ENCODE measurements at places on chromosomes 6 and 20.

- DNase-seq: no peak
Observed at GRCh38 chr6:119649531-119649930, 300.0 kb upstream of the MAN1A1 start.

DNA sequence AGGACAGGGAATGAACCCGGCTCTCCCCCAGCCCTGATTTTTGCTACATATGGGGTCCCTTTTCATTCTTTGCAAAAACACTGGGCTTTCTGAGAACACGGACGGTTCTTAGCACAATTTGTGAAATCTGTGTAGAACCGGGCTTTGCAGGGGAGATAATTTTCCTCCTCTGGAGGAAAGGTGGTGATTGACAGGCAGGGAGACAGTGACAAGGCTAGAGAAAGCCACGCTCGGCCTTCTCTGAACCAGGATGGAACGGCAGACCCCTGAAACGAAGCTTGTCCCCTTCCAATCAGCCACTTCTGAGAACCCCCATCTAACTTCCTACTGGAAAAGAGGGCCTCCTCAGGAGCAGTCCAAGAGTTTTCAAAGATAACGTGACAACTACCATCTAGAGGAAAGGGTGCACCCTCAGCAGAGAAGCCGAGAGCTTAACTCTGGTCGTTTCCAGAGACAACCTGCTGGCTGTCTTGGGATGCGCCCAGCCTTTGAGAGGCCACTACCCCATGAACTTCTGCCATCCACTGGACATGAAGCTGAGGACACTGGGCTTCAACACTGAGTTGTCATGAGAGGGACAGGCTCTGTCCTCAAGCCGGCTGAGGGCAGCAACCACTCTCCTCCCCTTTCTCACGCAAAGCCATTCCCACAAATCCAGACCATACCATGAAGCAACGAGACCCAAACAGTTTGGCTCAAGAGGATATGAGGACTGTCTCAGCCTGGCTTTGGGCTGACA lies 28.8 kb upstream of the ZBP1 start:
- DNase-seq: no peak

- DNase-seq: no peak
Observed at GRCh38 chr6:28165563-28165962, 23.9 kb downstream of the ZKSCAN8 start.

- no peak for DNase-seq
Observed at GRCh38 chr6:149950423-149950822, 8.6 kb downstream of the ULBP2 start.

GRCh38 chr6:105482227-105482844 lies 79.5 kb upstream of the PREP start:
- no peak for DNase-seq

DNA sequence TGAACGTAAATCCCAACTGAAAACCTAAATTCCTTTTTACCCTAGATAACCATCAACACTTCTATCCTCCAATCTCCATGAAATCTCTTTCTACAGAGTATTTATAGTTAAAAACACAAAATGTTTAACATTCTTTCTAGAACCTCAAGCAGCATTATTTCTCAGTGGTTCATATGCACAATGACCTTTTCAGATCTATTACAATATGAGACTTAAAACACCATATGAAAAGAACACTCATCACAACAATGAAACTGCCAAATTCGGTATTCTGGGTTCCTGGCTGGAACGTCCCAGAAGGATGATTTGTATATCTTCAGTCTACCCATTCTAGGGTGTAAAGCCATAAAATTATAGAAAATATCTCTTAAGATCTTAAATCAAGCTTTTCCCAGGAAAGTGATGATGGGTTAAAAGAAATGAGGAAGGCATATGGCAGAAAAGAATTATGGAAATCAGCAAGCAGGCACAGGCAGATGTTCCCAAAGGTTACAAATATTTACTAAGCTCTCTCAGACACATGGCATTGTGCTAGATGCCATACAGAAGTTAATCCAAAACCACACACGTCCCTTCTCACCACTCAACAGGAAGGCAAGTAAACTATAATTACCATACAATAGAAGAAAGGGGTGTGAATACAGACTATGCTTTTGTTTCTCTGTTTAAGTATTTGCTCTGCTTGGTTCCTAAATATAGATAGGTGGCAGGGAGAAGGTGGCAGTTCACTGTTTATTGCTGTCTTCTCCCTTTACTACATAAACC lies 118.0 kb downstream of the CHD6 start:
- no peak for DNase-seq

- no peak for DNase-seq
Observed at GRCh38 chr6:69784595-69785377, 12.0 kb downstream of the LMBRD1 start.

DNA sequence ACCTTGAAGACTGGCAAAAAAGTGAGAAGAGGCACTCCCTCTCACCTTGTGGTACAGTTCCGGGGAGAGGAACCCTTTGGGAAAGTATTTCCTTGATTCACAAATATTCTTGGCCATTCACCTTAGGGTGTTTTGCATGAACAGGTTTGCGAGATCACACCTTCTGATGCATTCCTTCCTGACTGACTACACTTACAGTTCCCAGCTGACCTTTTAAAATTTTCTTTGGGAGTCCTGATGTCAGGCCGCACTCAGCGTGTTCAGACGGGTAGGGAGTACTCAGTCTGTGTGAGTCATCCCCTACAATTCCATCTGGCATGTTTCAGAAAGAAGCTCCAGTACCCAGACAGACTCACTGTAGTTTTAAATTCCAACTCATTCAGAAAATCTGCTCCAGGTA lies 1.7 kb downstream of the ADGRF4 start:
- peak; percentile 31 for DNase-seq

DNA sequence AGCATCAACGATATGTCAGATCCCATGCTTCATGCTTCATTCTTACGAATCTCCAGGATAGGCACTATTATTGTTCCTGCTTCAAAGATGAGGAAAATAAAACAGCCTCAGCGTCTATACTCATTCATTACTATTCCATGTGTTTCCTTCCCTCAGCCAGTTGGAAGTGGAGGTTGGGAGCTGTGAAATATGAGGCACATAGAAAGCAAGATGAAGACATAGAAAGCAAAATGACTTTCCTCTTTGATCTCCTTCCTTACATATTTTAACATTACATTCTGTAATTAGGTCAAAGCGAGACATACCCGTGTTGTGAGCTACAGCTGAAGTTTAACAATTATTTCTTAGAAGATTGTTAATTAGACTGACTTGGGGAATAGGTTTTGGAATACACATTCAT lies 125.4 kb downstream of the FYN start:
- no peak for DNase-seq

- no peak for DNase-seq
Observed at GRCh38 chr6:165579151-165579550, 83.9 kb downstream of the PDE10A start.

- no peak for DNase-seq
Observed at GRCh38 chr20:23399568-23400241, 21.6 kb downstream of the NAPB start.

DNA sequence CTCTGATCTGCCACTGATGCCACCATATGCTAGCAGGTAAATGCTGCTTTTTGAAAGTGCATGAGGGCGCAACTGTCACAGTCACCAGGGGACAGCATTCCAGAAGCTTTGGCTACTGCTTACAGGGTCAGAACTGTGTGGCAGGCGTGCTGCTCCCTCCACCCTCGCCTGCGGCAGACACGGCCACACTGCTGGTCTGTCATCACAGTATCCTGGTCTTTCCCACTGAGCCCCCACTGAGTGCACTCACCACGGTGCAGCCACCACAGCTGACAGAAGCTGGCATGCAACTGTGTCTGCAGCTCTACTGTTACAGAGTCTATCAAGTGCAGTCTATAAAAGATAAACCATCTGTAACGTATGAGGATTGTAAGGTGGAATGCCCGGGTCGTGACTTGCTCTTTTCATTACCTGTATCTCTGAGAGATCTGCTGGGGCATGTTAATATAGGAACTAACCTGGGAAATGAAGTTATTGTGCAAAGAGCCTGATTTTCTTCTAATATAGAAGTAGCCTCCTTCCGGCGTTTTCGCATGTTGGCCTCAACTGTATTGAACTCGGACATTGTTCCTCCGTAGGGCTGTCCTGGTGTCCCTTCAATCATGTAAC lies 24.5 kb downstream of the GCLC start:
- no peak for DNase-seq

DNA sequence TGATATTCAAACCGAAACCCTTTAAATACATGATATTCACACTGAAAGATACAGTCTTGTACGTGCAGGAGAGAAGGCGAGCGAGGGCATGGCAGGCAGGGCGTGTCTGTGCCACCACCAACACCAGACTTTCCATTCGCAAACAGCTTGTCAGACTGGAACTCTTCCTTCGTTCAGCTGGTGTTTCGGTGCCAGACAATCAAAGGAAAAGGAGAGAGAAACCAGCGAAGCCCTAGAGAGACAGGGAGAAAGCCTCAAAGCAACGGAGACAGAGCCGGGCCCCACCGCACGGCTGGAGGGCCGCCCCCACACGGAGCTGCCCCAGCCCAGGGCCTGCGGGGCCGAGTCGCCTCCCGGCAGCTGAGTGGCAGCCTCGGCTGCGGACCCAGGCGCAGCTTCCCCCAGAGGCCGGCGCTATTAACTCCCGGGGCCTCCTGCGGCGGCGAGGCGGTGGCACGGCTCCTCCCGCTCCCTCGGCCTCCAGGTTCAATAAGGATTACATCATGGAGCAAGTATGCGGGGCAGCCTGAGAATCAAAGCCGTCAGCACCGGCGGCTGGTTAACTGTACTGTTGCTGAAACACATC lies 32.1 kb upstream of the NR2E1 start:
- peak; percentile 72 for DNase-seq

- no peak for DNase-seq
Observed at GRCh38 chr6:112061605-112062004, 7.7 kb downstream of the CCN6 start.

- DNase-seq: no peak
Observed at GRCh38 chr6:16511723-16512489, 249.4 kb downstream of the ATXN1 start.

GRCh38 chr20:61445741-61446140 lies 193.7 kb downstream of the CDH4 start:
- DNase-seq: no peak

DNA sequence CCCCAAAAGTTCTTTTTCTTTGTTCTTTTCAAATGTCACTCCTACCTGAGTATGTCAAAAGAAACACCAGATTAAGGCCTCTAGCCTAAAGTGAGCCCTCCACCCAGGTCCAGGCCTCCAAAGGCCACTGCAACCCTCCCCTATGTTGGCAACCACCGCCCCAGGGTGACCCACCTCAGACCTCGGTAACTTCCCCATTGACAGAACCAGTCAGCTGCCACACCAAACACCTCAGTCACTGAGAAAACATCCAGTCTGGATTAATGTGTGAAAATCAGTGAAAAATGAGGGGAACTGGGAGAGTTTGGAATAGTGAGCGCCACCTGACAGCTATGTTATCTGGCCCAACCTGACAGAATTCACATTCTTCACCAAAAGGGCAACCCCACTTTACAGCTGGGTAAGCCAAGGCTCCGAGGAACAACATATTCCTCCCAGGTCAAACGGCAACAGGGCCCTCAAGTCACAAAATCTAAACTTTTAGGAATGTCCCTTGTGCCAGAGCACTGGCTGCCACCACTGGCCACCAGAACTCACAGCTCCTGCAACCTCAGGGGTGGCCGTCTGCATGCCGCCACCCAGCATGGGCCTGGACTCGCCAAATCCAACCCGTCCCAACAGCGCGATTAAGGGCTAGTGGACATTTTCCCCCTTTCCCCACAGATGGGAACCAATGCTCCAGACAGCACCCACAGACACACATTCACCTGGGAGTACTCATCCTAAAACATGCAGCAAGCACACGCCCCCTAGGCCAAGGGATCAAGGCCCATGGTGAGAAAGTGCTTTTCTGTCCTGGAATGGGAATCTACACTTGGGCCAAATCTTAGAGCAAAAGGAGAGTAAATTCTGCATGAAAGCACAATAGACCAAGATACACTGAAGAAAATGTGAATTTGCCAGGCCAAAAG lies 4.8 kb downstream of the TAF4 start:
- no peak for DNase-seq

DNA sequence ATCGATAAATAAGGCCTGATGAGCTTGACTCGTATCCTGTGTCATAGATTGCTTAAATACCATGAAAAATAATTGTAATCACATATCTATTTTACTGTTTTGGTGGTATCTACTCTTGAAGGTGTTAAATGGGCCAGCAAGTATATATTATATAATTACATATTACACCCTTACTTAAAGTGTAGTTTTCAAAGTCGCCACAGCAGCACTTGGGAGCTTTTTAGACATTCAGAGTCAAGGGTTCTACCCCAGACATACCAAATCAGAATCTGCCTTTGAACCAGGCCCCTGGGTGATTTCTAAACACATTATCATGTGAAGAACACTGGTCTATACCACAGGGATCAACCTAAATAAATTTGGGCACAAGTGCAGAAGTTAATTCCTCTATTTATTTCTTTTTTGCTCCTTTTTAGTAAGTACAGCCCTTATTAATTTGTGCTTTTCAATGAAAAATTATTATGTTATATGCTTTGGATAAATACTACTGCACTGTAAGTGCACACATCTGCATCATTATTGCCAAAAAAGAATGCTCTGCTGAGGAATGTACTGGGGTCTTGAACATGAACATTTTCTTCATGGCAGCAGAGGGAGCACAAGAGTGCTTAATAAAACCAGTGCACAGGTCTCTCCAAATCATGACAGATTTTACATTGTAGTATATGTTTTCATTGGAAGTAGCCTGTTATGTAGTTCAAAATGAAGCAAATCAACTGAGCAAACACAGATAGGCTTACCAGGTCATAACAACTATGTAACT lies 3.1 kb upstream of the ATXN1 start:
- no peak for DNase-seq

DNA sequence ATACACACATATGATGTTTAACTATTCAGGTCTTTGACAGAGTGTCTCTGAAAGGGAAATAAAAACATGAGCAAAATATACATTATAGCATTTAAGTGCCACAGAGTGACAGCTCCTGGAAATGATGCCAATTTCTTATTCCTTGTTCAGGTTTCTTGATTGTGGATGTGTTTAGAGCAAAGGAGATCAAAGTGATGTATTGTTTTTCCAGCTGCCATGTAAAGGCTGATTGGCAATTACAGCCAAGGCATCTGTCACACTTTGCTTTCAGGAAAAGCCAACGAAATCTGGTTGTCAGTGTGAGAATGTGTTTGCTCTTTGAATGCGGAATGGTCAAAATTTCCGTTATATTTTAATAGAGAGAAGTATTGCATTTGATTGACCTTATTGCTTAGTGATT lies 347.8 kb upstream of the FLRT3 start:
- no peak for DNase-seq

GRCh38 chr6:128954308-128955043 lies 71.5 kb downstream of the LAMA2 start:
- no peak for DNase-seq

GRCh38 chr6:136843210-136843609 lies 20.8 kb downstream of the PEX7 start:
- DNase-seq: no peak

DNA sequence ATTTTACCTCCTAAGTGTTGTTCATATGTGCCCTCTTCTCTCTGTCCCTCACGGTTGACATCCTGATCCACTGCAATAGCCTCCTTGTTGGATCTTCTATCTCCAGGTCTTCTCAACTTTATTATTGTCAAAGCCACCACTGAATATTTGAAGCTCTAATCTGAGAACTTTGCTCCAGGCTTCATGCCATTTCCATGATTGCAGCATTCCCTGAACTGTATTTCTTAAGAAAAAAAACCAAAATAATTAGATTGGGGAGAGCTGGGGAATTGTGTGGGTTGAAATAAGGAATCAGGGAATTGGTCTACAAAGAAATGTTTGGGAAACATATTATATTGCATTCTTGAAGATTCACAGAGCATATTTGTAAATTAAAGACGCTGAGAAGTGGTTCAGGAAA lies 2.5 kb upstream of the STX7 start:
- no peak for DNase-seq

Data from LoVo (cell line).